Thyroid gland (tissue), 4 donors: ENCODE measurements at places on chromosomes 7 and 10.

GRCh38 chr10:112532189-112532588 is 85.2 kb downstream of the VTI1A start:
- H3K36me3 ChIP-seq = no peaks in the 10 kb centered on the region
- DNase-seq = no peak
- no peak overlapping the region for H3K27ac ChIP-seq
- no peaks in the 10 kb centered on the region for H3K4me1 ChIP-seq

GRCh38 chr7:41415471-41416207 is 287.3 kb downstream of the INHBA start:
- H3K4me1 ChIP-seq = no peaks in the 10 kb centered on the region
- no peaks in the 10 kb centered on the region for H3K27me3 ChIP-seq
- H3K4me3 ChIP-seq = no peak overlapping the region
- no peaks in the 10 kb centered on the region for H3K36me3 ChIP-seq
- H3K27ac ChIP-seq = no peak overlapping the region

DNA sequence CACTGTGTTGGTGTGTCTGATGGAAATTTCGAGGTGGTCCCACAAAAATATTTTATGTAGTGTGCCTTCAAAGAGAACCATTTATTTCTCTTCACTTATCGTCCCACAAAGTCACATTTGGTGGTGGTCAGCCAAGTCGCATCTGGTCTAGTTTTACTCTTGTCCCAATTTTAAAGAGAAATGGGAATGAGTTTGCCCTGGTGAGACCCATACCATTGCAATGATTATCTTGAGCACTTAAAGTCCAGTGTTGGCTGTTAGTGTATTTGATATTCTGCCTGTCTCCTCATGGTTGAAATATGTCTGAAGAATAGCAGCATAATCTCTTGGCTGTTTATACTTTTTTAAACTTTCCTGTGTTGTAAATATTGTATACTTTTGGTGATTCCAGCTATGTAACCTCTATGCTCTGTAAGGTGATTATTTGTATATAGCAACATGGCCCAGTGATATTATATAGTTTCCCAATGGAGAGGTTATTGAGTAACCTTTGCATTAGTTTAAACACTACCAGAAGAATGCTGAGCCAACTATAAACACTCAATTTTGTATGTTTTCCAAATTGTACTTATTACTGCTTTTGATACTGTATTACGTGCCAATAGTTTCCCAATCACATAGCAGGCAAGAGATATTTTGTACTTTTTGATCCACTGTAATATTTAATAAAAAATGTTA is 172.2 kb downstream of the RTKN2 start:
- no peaks in the 10 kb centered on the region for H3K27me3 ChIP-seq
- no peak for DNase-seq
- H3K36me3 ChIP-seq = peaks cover 11% of the 10 kb centered on the region
- H3K27ac ChIP-seq = no peak overlapping the region
- H3K4me3 ChIP-seq = no peak overlapping the region
- H3K4me1 ChIP-seq = peaks cover 25% of the 10 kb centered on the region

DNA sequence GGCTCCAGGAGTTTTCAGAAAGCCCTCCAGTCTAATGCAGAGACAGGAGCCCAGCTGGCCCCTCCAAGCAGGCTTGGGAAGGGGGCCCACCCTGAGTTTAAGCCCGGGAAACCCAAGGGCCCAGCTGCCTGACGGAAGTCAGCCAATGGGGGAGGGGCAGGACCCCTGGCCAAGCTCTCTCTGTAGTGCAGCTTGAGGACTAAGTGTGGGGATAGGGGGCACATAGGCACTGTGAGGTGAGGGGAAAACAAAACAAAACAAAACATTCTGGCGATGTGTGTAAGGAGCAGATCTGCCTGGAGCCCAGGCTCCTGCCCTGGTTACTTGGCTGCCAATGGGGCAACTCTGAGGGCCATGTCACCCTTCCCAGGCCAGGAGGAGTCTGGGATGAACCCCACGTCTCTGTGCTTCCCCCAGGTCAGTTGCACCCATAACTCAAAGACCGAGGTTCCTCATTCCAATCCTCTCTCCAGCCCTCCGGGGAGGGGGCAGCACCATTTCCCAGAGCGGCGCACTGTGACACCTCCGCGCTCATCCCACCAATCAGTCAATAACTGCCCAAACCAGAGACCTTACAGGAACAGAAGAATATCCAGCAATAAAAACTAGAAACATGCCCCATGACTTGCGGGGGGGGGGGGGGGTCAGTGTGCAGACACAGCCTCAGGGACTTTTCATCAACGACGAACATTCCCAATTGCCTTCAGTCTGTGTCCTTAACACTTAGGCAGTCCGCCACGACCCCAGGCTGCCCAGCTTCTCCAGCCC is 1.7 kb downstream of the CXCL12 start:
- H3K27ac ChIP-seq = peak overlapping the region; percentile 33
- no peak overlapping the region for H3K4me3 ChIP-seq
- DNase-seq = no peak
- no peaks in the 10 kb centered on the region for H3K27me3 ChIP-seq
- H3K36me3 ChIP-seq = no peaks in the 10 kb centered on the region

DNA sequence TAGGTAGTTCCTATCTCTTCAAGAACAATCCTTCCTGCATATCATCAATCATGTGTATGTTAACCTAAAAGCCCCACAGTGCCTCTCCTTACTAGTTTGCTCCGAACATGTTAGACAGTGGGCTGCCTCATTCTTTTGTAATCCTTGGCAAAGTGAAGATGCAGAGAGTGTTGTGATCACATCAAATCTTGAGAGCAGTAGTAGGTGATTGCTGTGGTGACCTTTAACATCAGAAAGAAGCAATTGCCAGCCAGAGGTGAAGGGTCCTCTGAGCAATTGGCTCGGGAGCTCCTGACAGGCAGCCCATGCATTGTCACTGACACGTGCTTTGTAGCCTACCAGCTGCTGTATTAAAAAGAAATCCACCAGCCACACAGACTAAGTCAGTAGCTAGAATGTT is 19.6 kb upstream of the GSTK1 start:
- no peaks in the 10 kb centered on the region for H3K4me1 ChIP-seq
- no peak for DNase-seq
- no peaks in the 10 kb centered on the region for H3K27me3 ChIP-seq
- H3K36me3 ChIP-seq = no peaks in the 10 kb centered on the region
- no peak overlapping the region for H3K4me3 ChIP-seq
- H3K27ac ChIP-seq = no peak overlapping the region

- no peaks in the 10 kb centered on the region for H3K27me3 ChIP-seq
- H3K27ac ChIP-seq = no peak overlapping the region
- H3K4me3 ChIP-seq = no peak overlapping the region
- DNase-seq = no peak
- H3K36me3 ChIP-seq = no peaks in the 10 kb centered on the region
These were observed 622.5 kb downstream of the TYW1 start for GRCh38 chr7:67619175-67619574.

- H3K4me3 ChIP-seq = no peak overlapping the region
- no peaks in the 10 kb centered on the region for H3K27me3 ChIP-seq
- no peaks in the 10 kb centered on the region for H3K36me3 ChIP-seq
- DNase-seq = no peak
- peaks cover 13% of the 10 kb centered on the region for H3K4me1 ChIP-seq
These were observed 2.9 kb upstream of the CFAP46 start for GRCh38 chr10:132945125-132945893.

DNA sequence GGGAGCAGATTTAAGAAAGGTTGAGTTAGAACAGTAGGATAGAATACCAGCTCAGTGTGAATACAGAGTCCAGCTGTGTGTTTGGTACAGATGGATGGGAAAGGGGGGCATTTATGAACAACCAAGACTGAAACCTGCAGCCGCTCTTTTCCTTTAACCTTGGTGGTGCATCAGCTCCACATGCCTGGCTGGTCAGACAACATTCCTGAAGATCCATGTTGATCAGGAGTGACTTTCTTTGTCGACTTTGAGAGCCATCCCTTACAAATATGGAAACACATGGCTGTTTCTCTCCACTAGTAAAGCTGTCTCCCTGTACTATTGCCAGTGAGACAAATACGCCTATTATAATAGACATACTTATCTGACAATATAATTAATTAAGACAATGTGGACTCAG is 476.5 kb upstream of the IGFBP3 start:
- no peaks in the 10 kb centered on the region for H3K36me3 ChIP-seq
- no peaks in the 10 kb centered on the region for H3K4me1 ChIP-seq
- H3K27ac ChIP-seq = no peak overlapping the region
- H3K27me3 ChIP-seq = no peaks in the 10 kb centered on the region
- no peak overlapping the region for H3K4me3 ChIP-seq

- DNase-seq = no peak
- H3K27ac ChIP-seq = no peak overlapping the region
- H3K27me3 ChIP-seq = no peaks in the 10 kb centered on the region
- H3K4me3 ChIP-seq = no peak overlapping the region
These were observed 27.5 kb downstream of the MAD1L1 start for GRCh38 chr7:2205036-2205780.
